ENCODE measurements at places on chromosomes 3 and 15.
A peak's percentile ranks its signal among the peaks of the same experiment; 100 is the strongest.

DNA sequence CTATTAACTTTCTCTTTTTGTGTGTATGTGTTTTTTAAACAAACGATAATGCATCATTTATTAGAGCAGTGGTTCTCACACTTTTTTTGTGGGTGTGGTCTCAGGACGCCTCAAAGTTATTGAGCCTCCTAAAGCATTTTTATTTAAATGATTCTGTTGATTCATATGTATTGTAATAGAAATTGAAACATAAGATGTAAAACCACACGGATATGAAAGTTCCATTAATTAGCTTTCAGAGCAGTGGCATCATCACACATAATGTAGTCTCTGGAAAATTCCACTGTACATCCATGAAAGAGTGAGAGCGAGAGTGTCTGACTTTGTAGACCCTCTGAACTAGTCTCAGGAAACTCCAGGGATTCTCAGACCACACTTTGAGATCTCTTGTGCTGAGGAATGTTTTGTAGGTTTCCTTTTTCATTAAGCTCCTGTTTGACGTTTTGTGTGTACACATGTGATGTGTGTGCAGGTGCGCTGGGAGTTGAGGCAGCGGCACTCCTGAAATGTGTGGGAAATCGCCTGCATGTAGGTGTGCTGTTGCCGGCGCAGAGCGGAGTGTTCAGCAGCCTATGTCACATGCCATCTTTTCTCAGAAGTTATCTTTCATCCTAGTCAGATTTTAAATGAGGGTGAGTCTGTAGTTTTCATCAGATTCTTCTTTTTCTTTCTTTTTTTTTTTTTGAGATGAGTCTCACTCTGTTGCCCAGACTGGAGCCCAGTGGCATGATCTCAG is 5.3 kb upstream of the TRAK1 start:
- no peaks in the 10 kb centered on the region for H3K27me3 ChIP-seq
- peaks cover 32% of the 10 kb centered on the region for H3K36me3 ChIP-seq
- no peak for DNase-seq
- H3K27ac ChIP-seq: no peak overlapping the region

DNA sequence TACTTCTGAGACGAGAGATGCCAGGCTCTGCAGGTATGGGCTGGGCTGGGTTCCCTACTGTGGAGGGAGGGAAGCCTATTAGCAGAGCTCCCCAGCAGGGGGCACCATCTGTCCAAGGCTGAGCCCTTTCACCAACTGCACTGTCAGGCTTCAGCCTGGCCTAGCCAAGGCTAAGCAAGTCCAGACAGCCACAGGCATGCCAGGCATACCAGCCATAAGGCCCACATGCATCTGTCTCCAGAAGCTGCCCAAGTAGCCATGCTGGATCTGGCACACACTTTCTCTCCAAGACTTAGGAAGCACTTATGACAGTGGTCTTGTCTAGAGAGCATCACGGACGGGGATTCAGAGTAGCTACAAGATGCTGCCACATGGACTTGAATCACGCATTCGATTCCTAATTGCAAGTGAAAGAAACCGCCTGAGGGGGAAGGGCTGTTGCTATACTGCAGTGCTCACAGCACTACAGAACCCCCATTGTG is 28.3 kb downstream of the RUVBL1 start:
- no peak overlapping the region for H3K27ac ChIP-seq
- H3K4me1 ChIP-seq: no peaks in the 10 kb centered on the region

DNA sequence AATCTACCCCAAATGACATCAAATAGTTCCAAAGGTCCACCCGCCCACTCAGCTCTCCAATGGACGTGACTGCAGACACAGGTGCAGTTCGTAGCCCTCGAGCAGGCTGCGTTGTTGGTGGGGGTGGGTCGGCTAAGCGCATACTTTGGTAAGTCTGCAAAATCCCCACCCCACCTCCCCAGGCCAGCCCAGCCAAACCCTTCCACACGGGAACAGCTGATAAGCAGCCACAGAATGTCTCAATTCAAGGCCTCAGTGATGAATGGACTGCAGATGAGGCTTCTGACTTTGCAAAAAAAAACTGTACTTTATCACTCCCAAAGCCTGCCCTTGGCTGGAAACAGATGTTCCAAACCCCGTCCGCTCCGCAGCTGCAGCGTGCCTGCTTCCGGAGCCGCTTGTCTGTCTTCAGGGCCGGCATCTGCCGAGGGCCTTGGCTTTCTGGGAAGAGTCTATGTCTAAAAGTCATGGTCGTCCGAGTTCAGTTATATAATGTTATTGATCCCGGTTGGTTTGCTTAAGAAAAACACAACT is 38.2 kb downstream of the PCSK6 start:
- H3K27me3 ChIP-seq: no peaks in the 10 kb centered on the region
- no peak overlapping the region for H3K27ac ChIP-seq
- H3K4me3 ChIP-seq: no peak overlapping the region
- H3K36me3 ChIP-seq: no peaks in the 10 kb centered on the region

- H3K4me3 ChIP-seq: no peak overlapping the region
- no peaks in the 10 kb centered on the region for H3K4me1 ChIP-seq
- H3K27ac ChIP-seq: no peak overlapping the region
- no peaks in the 10 kb centered on the region for H3K27me3 ChIP-seq
These were observed 333.4 kb downstream of the RAP2B start for GRCh38 chr3:153495422-153495821.

DNA sequence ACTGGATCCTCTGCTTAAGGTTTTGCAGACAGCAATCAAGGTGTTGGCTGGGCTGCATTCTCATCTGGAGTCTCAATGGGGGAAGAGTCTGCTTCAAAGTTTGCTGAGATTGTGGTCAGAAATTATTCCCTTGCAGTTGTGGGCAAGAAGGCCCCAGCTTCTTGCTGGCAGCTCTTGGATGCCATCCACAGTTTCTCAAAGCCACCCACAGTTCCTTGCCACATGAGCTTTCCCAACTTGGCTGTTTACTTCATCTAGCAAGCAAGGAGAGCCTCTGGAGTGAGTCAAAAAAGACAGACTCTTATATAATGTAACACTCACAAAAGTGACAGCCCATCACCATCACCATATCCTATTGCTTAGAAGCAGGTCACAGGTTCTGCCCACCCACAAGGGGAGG is 62.1 kb upstream of the ABHD2 start:
- H3K4me3 ChIP-seq: no peak overlapping the region
- peaks cover 15% of the 10 kb centered on the region for H3K4me1 ChIP-seq
- no peaks in the 10 kb centered on the region for H3K36me3 ChIP-seq
- no peak for DNase-seq

DNA sequence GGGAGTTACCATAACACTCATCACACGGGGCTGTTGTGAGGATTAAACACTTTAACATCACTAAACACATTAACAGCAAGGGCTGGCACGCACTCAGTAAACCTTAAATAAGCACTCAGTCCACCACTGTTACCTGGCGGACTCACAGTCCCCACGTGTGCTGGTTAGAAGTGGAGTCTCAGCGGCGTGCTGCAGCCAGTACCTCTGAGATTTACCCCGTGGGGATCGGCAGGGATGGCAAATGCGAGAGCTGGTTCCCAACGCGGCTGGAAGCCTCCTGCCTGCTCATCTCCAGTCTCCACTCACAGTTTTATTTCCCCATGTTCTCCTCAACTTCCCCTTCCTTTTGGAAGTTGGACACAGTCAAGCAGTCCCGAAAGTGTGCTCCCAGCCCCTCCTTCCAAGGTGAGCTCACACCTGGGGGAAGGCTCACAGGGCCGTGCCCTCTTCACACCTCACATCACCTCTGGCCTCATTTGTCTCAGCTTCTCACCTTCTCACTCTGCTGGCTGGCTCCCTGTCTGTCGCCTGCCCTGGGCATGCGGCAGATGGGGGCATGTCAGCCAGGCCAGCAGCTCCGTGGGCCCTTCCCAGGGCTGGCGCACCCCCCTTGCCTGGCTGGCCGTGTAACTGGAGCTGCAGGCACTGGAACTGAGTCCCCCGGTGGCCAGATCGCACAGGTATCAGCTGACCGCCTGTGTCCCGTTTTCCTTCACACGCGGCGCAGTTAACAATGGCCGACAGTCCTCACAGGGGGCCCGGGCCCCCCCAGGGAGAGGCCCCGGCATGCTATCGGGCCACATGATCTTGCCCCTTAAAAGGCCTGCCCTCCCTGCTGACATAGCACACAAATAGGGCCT is 87.1 kb downstream of the WNT7A start:
- no peak overlapping the region for H3K4me3 ChIP-seq
- DNase-seq: no peak

GRCh38 chr3:150447631-150448465 is 39.8 kb downstream of the TSC22D2 start:
- H3K27ac ChIP-seq: no peak overlapping the region
- no peaks in the 10 kb centered on the region for H3K27me3 ChIP-seq
- DNase-seq: no peak
- H3K4me3 ChIP-seq: no peak overlapping the region
- H3K4me1 ChIP-seq: no peaks in the 10 kb centered on the region

DNA sequence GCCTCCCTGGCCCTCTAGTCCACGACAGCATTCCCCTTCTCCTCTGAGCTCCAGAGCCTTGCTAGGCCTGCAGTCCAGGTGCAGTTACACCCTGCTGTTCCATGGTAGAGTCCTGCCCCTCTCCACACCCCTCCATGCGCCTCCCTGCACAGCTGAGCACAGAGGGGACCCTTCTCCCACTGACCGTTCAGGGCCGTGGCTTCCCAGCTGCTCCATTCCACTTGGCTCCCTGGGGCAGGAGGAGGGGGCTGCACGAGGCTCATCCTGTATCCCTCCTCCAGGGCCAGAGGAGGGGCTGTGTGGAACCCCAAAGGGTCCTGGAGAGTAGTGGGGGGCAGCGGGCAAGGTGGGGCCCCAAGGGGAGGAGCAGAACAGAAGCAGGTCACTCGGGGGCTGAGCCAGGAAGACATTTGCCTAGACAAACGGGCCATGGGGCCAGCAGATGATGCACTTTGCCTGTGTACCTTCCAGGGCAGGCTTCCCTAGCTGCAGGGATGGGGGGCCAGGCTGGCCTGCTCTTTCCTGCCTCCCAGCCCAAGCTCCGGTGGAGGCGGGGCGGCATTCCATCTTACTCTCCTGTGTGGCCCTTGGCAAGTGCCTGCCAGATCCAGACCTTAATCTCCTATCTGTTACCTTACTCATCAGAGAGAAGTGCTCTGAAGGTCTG is 20.7 kb upstream of the GOLGA6C start:
- no peaks in the 10 kb centered on the region for H3K27me3 ChIP-seq
- DNase-seq: no peak
- no peak overlapping the region for H3K27ac ChIP-seq

DNA sequence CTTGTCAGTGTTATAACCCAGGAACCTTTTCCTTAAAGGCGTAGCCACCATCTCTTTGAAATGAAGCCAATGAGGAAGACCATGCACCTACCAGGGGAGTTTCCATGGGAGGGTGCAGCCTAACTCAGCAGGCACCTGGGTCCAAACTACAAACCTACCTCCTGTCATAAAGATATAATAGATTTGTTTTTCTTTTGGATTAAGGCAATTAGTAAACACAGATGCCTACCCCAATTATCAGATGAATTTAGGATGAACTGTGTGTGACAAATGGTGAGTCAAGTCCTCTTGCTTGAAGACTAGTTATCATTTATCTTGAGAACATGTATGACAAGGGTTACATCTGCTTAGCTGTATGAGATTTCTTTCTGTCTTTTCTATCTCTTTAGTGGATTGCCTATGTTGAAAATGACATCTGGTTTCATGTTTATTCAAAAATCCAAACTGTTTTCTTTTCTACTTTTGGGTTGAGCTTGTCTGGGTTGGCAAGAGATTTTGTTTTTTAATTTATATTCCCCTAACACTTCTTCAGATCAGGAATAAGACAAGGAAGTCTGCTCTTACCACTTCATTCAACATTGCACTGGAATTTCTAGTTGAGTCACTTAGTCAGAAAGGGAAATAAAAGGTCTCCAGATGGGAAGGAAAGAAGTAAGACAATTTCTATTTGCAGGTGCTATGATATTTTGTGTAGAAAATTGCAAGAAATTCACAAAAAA is 149.9 kb downstream of the NEK10 start:
- no peaks in the 10 kb centered on the region for H3K36me3 ChIP-seq
- H3K27me3 ChIP-seq: no peaks in the 10 kb centered on the region
- no peak overlapping the region for H3K27ac ChIP-seq
- H3K4me1 ChIP-seq: no peaks in the 10 kb centered on the region
- DNase-seq: no peak
- no peak overlapping the region for H3K4me3 ChIP-seq

DNA sequence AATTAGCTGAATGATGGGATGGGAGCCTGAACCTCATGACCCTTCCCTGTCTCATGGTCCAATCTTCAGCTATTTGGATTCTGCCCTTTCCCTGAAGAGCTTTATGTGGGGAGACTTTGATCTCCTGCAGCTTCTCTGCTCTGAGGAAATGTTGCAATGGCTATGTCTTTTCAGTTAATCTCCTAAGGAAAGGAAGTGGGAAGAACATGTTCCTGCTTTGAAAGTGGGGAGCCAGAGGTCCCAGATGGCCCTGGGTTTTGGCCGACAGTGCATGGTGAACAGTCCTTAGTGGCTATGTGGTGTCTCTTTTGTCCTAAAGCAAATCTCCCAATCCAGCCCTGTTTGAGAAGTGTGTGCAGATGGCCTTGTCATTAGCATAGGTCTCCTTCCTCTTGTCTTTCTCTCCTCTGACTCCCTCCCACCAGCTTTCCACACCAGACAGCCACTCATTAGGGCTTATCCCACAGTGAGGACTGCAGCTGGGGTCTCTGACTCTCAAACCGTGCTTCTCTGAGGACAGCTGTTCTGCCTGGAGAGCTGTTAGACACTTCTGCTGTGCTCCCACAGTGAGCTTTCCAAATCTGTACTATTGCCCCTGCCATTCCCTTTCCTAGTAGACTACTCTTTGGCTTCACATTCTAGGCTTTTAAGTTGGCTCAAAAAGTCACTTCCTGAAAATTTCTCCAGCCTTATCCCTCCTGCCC is 365.8 kb upstream of the UMPS start:
- H3K27ac ChIP-seq: no peak overlapping the region
- no peak for DNase-seq
- no peak overlapping the region for H3K4me3 ChIP-seq
- no peaks in the 10 kb centered on the region for H3K36me3 ChIP-seq
- no peaks in the 10 kb centered on the region for H3K27me3 ChIP-seq

DNA sequence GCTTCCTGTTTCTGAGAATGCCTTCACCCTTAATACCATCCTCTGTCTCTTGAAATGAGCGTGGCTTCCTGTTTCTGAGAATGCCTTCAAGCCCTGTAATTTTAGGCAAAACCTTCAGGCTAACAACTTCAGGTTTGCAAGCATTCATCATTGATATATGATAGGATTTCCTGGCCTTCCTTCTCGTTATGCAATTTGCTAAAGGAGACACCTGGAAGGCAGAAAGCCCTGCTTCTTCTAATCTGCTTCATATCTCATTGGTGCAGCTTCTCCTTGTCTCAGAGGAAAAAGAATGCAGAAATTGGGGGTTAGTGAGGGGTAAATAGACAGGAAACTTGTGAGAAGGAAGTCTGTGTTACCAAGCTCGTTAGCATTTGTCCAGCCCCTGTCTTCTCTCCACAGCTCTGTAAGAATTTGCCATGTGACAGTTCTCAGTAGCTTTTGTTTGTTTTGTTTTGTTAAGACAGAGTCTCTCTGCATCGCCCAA is 7.3 kb downstream of the ARL6IP5 start:
- H3K4me3 ChIP-seq: peak overlapping the region; percentile 63
- H3K36me3 ChIP-seq: peaks cover 5% of the 10 kb centered on the region
- H3K27ac ChIP-seq: peak overlapping the region; percentile 71
- no peaks in the 10 kb centered on the region for H3K27me3 ChIP-seq
- DNase-seq: peak; percentile 95

Data from common myeloid progenitor, CD34-positive (primary cell).